CD8-positive, alpha-beta memory T cell (primary cell): ENCODE measurements at places on chromosomes 4 and X. TPM values are rescaled to one million over a fixed set of nuclear protein-coding genes. Genes with fewer than 3 reads are reported as not detected.

NDST3 gene
- total RNA-seq, result not detected

- no peak for DNase-seq
These were observed 50.3 kb downstream of the STK32B start for GRCh38 chr4:5101571-5101970.

- DNase-seq, result no peak
These were observed 32.8 kb downstream of the FAM149A start for GRCh38 chr4:186137196-186137794.

DGAT2L6 gene
- total RNA-seq, result not detected

DNA sequence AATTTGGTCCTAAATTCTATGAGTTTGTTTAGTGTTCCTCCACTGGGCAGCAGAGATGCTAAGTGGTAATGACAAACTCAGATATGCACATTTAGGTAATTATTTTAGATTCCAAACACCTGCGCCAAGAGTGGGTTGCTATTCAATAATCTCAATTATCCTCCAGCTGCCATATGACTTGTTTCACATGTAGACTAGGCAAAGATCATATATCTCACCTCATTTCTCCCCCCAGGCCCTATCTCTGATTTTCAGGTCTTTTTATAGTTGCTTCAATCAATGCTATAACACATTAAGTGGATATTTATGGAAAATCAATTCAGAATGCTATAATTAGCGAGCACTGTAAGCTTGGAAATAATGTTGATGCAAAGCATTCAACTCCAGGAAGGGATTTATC lies 217.6 kb downstream of the KCTD8 start:
- DNase-seq, result no peak

DNA sequence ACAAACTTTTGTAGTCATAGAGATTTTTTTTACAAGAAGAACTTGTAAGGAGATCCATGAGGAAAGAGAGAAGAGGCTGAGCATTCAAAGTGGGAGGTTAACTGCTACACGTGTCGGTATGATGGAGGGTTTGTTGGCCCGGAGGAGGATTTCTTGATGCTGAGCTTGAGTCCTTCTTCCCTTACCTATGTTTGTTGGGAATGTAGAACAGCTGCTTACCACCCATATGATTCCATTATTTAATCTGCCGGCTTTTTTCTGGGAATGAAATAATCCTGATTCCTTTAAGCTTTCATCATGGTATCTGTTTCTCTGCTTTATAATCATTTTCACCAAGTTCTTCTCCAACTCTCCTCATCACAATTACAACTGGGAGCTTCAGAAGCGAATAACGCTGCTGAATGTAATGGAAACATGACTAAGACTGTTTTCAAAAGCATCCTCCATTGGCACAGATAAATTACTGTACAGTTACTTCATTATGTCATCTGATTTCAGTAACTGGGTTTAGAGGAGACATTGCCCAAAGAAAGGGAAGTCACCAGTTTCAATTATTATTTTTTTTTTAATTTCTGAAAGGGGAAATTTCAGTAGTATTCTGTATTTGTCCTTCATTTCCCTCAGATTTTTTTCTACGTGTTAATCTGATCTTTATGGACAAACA lies 420.6 kb downstream of the SPRY1 start:
- no peak for DNase-seq

FAM47E gene
- not detected for total RNA-seq

DNA sequence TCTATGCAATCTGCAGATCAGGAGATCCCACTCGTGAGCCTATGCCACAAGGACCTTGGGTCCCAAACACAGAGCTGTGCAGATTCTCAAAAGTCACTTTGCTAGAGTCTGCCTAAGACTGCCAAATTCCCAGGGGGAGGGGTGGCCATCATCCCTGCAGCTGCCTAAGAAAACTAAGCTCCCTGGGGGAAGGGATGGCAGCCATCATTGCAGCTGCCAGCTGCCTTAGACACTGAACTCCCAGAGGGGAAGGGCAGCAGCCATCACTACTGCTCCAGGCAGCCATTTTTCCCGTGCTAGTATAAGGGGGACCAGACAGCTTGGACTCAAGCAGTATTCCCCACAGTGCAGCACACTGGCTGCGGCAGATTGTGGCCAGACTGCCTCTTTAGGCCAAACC lies 156.9 kb downstream of the NKX6-1 start:
- DNase-seq, result no peak

GRCh38 chrX:34300871-34301270 lies 168.8 kb upstream of the FAM47A start:
- no peak for DNase-seq

DNA sequence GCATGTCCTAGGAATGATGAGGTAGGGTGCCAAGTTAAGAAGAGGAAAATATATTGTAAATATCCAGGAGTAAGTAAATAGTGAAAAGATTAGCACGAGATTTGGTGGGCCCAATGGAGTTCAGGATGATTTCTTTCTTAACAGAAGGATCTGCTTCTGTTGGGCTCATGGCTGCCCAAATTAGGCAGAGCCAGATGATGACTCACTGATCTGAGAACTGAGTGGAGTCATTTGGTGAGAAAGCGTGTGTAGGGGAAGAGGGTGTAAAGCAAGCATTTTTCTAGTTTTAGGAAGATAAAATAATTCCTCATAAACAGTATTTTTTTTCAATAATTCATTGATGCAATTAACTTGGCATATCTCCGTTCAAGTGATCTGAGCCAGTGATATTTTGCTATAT lies 1.6 kb downstream of the TBX22 start:
- DNase-seq, result no peak

- DNase-seq, result no peak
These were observed 1546.6 kb upstream of the TENM3 start for GRCh38 chr4:180696460-180697092.

PF4V1 gene
- not detected for total RNA-seq

CENPVL2 gene
- not detected for total RNA-seq

- no peak for DNase-seq
These were observed 24.3 kb downstream of the AWAT2 start for GRCh38 chrX:70025464-70025863.

NUDT10 gene
- 0.92 TPM for total RNA-seq

GRCh38 chr4:85257817-85258370 lies 217.1 kb upstream of the ARHGAP24 start:
- DNase-seq, result no peak
